ENCODE measurements at places on chromosomes 5 and 9.

GRCh38 chr5:119355244-119355638, 578 bp upstream of the TNFAIP8 start:
- DNase-seq, result no peak

GRCh38 chr5:61182449-61182848, 20.2 kb upstream of the SMIM15 start:
- DNase-seq, result no peak

- DNase-seq, result no peak
These were observed 34.1 kb downstream of the BNIP1 start for GRCh38 chr5:173178369-173178910.

GRCh38 chr5:54996466-54996865, 11.1 kb upstream of the ESM1 start:
- no peak for DNase-seq

DNA sequence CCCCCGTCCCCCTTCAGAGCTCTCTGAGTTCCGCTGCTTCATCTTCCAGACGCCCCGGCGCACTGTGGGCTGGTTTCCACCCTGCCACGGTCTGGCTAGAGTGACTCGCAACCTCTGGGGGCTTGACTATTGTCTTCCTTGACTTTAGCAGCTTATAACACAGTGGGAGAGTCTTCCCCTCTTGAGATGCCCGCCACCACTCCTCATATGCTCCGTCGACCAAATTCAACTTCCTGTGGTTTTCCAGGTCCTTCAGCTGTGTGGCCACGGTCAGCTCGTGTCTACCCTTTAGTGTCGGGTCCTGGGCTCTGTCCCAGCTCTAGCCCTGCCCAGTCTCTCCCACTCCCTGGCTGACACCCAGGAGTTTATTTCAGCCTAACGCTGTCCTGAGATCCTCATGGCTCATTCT, 28.2 kb upstream of the NCS1 start:
- DNase-seq, result no peak

DNA sequence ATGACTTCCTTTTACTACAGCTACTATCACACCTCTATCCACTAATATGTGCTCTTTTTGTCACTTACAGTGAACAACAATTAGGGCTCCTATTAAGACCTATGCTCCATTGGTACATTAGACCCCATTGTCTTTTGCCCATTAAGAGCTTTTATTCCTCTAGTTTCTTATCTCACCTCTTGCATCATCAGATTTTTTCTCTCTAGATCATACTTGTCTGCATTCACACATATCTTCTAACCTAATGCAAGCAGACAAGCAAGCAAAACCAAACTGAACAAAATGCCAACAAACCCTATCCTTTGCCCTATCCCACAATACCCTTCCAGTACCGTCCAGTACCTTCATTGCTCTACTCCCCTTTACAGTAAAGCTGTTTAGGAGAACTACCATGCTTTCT, 10.1 kb upstream of the RBM27 start:
- DNase-seq, result no peak

GRCh38 chr9:134678666-134679443, 37.3 kb downstream of the COL5A1 start:
- DNase-seq, result no peak
